Cardiac muscle cell (in vitro differentiated cells and primary cell): ENCODE measurements at places on chromosomes 2 and 18. TPM values are rescaled to one million over a fixed set of nuclear protein-coding genes. Genes with fewer than 3 reads are reported as not detected.

DNA sequence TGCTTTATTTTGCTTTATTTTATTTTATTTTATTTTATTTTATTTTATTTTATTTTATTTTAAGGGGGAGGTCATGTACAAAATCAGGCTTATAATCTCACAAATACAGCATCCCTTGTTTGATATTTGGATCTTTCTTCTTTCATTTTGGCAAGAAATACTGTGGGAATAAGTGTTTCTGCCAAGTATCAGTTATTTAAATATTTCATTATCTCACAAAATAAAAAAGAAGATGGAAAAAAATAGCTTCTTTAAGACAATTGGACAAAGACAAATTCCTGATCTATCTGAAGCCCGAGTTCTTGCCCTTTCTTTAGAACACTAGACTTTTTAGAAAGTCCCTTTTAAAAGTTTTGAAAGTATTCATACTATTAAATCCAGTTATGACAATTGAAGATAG is 560.5 kb upstream of the ZEB2 start:
- no peaks in the 10 kb centered on the region for H3K27me3 ChIP-seq
- no peak overlapping the region for H3K4me3 ChIP-seq
- no peaks in the 10 kb centered on the region for H3K36me3 ChIP-seq
- no peaks in the 10 kb centered on the region for H3K4me1 ChIP-seq
- no peak overlapping the region for H3K27ac ChIP-seq

- H3K4me3 ChIP-seq, result no peak overlapping the region
- no peaks in the 10 kb centered on the region for H3K4me1 ChIP-seq
- DNase-seq, result no peak
- no peak overlapping the region for H3K27ac ChIP-seq
- no peaks in the 10 kb centered on the region for H3K27me3 ChIP-seq
These were observed 780.0 kb upstream of the RAB6C start for GRCh38 chr2:129199501-129199900.

DNA sequence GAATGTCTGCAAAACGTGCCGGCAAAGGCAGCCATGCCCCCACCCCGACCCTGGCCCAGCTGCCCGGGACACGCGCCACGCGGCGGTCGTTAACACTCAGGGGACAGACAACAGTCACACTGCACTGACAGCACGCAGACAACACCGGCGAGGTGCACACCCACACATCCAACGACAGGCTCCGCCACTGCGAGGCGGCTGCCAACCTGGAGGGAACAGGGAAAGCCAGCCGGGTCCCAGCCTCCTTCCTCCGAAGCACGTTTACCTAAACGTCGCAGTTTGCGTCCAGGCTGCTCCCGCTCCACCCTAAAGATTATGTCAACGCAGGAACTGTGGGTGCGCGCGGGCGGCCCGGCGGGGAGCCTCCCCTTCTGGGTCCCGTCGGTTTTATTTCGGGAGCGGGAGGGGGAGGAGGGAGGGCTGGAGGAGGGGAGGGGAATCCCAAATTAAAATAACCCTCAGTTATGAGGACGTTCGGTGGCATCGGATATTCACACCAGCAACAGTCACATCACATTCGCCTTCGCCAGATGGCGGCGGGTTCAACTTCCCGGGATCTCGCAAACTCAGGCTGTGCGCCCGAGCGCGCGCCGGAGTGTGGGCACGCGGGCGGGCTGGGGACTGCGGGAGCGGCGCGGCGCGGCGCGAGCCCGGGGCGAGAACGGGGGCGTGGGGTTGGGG is 644 bp downstream of the PTGR3 start:
- peaks cover 58% of the 10 kb centered on the region for H3K27me3 ChIP-seq
- peak; percentile 67 for DNase-seq
- peak overlapping the region; percentile 97 for H3K4me3 ChIP-seq
- H3K36me3 ChIP-seq, result no peaks in the 10 kb centered on the region
- H3K4me1 ChIP-seq, result peaks cover 20% of the 10 kb centered on the region

LOXL3 gene
- total RNA-seq, result 23.7 and 43.3 TPM in 2 replicates

TMEM169 gene
- 1.2 and 1.8 TPM in 2 replicates for total RNA-seq

DNA sequence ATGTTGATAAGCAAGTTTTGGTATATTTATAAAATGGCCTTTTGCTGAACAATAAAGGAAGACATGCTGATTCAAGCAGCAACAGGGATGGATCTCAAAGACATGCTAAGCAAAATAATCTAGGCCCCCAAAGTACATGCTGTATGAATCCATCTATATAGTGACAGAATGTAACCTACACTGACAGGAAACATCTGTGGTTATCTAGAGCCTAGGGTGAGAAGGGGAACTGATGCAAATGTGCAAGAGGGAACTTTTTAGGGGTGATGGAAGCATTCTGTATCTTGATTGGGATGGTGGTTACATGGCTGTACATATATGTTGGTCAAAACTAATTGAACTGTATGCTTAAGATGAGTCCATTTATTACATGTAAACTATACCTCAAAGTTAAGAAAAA is 24.2 kb downstream of the CNRIP1 start:
- DNase-seq, result no peak
- no peak overlapping the region for H3K4me3 ChIP-seq
- H3K36me3 ChIP-seq, result no peaks in the 10 kb centered on the region
